ENCODE measurements at places on chromosomes 7 and 10.
A peak's percentile ranks its signal among the peaks of the same experiment; 100 is the strongest.

GRCh38 chr7:116305485-116306408 is 95.4 kb downstream of the TES start:
- no peak for DNase-seq

GRCh38 chr7:49091519-49091918 is 167.2 kb downstream of the CDC14C start:
- DNase-seq = no peak

- no peak for DNase-seq
Measured at GRCh38 chr7:61576-62360, 130.6 kb upstream of the FAM20C start.

GRCh38 chr7:153858355-153858754 is 193.8 kb upstream of the DPP6 start:
- DNase-seq = no peak

GRCh38 chr7:121603886-121604285 is 207.8 kb upstream of the FAM3C start:
- DNase-seq = no peak

DNA sequence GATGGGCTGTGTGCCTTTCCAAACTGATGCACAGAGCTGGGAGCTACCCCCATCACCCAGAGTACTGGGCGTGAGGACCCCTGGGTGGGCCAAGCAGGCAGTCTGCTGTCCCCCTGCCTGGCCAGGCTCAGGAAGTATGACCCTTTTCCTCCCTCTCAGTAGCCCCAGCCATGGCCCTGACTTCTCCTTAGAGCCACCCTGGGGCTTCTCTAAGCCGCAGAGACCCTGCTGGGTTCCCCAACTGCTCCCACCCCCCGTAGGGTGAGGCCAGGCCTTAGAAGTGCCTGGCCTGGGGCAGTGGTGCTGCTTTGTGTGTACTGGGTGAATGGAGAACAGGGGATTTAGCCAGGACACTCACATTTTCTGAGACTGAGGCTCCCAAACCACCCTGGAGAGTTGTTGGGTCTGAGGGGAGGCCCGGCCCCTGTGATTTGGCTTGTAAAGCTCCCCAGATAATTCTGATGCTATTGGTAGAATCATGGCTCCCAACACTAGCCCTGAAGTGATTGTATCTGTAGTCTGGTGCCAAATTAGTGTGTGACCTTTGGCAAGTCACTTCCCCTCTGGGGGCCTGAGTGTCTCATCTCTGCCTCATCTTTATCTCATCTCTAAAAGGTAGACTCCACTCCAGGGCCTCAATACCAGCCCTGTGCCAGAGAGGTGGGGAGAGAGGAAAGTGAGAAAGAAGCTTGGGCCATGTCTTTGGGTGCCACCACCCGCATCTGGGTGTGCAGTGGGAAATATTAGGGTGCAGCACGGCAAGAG is 99.7 kb upstream of the PPIF start:
- DNase-seq = no peak

- no peak for DNase-seq
Measured at GRCh38 chr7:30733691-30734090, 18.2 kb upstream of the INMT start.

DNA sequence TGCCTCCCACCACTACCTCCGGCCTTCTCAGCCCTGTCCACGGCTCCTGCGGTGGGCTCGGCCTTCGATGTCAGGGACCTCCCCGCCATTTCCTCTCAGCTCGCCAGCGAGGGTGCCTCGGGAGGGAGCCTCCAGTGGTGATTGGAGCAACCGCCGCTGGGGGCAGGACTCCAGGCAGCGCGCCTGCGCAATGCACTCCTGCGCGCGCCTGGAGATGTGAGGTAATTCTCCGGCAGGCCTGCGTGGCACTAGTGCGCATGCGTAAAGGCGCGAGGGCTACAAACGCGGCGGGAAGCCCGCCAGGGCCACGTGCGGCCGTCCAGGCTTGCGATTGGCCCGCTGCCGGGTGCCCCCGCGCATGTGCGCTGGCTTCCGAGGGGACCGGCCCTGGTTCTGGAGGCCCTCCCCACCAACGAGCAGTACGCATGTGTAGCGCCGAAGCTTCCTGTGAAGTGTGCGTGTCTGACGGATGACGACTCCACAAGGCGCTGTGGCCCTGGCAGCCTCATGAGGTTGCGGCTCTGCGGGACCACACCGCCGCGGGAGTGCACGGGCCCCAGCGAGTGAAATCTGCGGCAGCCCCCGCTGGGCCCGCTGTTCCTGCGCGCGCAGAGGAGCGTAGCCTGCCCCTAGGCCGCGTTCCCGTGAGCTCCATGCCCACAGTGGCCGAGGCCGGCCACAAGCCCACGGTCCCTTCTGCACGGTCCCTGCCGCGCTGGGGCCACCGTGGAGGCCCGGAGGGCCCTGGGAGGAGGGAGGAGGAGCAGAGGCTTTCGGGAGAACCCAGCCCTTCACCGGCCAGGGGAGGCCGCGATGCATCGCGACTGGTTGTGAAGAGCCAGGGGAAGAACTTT is at the start of gene SYCE1:
TSS of gene SYCE1 (minus strand) at position 143 of the 854 bp plus-strand sequence. CDS start at position 89, 54 bp downstream.
- no peak for DNase-seq

- DNase-seq = no peak
Measured at GRCh38 chr7:157358753-157359096, 21.9 kb downstream of the DNAJB6 start.

DNA sequence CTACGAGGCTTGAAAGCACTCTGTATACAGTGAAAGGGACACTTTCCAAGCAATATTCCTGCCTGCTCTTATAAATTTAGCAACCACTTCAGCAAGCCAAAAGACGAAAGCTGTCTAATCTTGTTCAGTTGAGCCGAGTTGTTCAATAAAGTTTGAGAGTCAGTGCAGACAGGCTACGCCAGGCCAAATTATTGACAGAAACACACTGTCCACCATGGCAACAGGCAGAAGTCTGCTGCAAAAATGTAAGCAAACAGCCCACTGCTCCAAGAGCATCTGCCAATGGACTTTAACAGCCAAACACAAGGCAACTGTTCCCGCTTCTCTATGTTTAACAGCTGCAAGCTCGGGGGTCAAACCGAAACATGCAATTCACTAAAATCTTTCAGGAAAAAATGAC is 85.7 kb downstream of the GLI3 start:
- peak; percentile 49 for DNase-seq

- no peak for DNase-seq
Measured at GRCh38 chr7:16993543-16993942, 111.8 kb upstream of the AGR3 start.

- no peak for DNase-seq
Measured at GRCh38 chr10:118246332-118247295, 95.5 kb downstream of the FAM204A start.

- DNase-seq = no peak
Measured at GRCh38 chr10:36462194-36462593, 663.2 kb upstream of the ANKRD30A start.

DNA sequence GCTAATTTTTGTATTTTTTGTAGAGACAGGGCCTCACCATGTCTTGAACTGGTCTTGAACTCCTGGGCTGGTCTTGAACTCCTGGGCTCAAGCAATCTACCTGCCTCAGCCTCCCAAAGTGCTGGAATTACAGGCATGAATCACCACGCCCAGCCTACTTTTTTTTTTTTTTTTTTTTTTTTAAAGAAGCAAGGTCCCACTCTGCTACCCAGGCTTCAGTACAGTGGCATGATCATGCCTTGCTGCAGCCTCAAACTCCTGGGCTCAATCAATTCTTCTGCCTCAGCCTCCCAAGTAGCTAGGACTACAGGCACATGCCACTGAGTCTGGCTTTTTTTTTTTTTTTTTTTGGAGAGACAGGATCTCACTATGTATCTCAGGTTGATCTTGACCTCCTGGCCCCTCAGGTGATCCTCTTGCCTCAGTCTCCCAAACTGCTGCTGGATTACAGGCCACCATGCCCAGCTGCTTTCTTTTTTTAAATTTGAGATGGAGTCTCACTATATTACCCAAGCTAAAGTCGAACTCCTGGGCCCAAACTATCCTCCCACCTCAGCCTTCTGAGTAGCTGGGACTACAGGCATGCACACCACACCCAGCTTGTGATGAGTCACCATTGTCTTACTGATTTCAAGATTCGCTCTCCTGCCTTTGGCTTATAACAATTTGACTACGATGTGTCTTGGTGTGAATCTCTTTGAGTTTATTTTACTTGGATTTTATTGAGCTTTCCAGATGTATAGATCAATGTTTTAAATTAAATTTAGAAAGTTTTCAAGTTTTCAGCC is 9.0 kb downstream of the RPEL1 start:
- DNase-seq = no peak

- no peak for DNase-seq
Measured at GRCh38 chr10:67839951-67840350, 2.0 kb upstream of the DNAJC12 start.

DNA sequence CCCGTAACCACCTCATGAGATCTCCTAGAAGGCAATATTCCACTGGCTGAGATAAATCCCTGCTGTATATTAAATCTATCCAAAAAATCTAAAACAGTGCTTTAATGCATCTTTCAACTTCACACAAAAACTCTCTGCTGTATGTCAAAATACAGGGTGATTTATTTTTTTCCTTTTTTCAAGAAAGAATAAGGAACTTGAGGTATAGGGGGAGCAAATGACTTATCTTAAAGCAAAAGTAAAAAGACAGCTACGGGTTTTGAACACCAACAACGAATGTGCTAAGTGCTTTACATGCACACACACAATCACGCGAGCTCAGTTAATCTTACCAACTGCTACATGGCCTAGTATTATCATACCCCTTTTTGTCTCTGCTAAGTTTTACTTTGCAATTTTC is 168.9 kb upstream of the PHF14 start:
- DNase-seq = no peak

DNA sequence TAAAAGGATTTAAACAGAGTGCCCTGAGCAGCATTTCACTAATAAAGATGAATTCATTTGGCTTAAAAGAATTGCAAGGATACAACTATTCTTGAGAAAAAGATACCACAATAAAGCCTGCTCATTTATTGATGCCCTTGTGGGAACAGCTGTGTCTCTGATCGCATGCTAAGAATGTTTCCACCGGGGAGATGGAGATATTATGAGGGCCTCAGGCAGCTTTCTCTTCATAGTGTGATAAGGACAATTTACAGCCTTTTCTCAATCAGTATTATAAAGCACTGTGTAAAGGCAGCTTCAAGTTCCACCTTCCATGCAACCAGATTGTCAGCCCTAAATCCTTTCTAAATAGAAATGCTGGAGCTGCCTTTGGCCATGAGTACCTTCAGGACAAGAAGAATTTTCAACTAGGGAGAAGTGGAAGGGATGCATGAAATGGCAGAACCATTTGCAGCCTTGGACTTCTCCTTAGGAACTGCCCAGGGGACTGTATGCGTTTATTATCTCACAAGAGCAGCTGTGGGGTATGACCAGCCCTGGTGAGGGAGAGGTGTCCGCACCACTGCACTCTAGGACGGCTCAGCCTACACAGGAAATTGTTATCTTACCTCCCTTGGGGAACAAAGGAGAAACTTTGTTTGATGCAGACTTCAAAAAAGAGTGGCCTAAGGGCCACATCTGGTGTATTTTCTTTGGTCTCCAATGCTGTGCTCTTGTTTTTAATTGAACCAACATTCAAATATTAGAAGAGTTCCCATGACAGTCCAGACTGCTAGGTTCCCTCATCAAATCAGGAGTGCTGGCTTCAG is 116.9 kb upstream of the PCGF5 start:
- no peak for DNase-seq

- no peak for DNase-seq
Measured at GRCh38 chr7:87369216-87369615, 23.8 kb downstream of the CROT start.

GRCh38 chr7:33072471-33072870 is 9.9 kb upstream of the NT5C3A start:
- peak; percentile 44 for DNase-seq

DNA sequence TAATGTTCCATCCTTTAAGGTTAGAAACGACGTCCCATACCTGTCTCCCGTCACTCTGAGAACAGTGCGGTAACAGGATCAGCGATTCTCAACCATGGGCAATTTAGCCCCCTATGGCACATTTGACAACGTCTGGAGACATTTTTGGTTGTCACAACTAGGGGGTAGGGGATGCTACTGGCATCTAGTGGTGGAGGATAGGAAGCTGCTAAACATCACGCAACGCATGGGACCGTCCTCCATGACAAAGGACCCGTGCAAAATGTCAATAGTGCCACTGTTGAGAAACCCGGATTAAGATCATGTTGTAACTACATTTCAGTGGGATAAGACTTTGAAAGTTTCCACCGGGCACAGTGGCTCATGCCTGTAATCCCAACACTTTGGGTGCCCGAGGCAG is 5.0 kb upstream of the PAXIP1 start:
- DNase-seq = no peak

DNA sequence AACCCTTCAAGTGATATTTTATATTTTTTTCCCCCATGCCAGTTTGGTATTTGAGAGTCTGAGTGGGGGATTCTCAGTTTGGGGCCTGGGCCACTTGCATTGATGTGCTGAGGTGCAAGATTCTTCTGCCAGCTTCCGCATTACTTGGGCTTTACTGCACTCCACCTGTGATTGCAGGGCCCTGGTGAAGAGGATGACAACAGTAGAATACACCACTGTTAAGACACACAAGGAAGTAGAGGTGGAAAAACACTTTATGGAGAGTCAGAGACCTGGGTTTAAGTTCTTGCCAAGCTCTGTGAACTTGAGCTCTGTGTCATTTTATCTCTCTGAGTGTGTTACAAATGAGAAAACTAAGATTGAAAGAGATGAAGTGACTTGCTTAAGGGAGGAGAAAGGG is 209.4 kb downstream of the LRMDA start:
- DNase-seq = no peak

GRCh38 chr7:26705567-26705966 is 158.8 kb downstream of the SKAP2 start:
- peak; percentile 54 for DNase-seq

DNA sequence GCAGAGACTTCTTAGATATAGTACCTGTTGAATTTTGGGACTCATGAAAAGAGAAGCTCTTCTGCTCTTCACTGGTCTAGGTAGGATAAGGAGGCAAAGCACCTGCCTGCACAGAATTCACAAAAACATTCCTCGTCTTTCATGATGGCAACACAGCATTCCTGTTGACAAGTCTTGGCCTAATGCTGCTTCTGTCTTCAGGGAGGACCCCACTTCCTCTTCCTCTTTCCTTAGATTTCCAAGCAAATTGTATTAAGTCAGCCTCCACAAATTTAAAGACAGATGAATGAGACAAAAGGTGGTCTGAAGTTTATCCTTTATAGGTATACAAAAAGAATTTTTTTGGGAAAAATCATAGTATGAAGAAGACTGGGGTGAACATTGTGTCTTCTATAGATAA is 64.9 kb downstream of the DNAJB9 start:
- no peak for DNase-seq
